ENCODE measurements at places on chromosomes 12 and 14. TPM values are rescaled to one million over a fixed set of nuclear protein-coding genes. Genes with fewer than 3 reads are reported as not detected.

GRCh38 chr12:80293759-80294158, 150.3 kb upstream of the PTPRQ start:
- no peaks in the 10 kb centered on the region for H3K27me3 ChIP-seq
- no peaks in the 10 kb centered on the region for H3K4me1 ChIP-seq
- H3K4me3 ChIP-seq = no peak overlapping the region
- no peak for DNase-seq
- no peak overlapping the region for H3K27ac ChIP-seq
- H3K36me3 ChIP-seq = no peaks in the 10 kb centered on the region

DNA sequence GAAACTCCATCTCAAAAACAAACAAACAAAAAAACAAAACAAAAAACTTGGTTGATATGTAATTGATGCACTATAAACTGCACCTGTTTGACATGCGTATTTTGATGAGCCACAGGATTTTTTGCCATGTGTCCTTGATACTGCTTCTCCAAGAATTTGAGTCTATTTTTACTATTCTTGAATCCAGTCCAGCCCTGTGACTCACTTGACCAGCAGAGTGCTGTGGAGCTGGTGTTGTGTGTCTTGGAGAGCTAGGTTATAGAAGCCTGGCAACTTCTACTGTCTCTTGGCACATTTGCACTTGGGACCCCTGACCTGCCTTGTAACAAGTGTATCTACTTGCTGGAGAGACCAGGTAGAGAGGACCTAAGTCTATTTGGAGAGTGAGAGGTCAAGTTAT, 52.0 kb downstream of the KLRG1 start:
- DNase-seq = no peak
- no peaks in the 10 kb centered on the region for H3K27me3 ChIP-seq
- H3K36me3 ChIP-seq = no peaks in the 10 kb centered on the region
- H3K4me1 ChIP-seq = peaks cover 42% of the 10 kb centered on the region

- no peaks in the 10 kb centered on the region for H3K27me3 ChIP-seq
- H3K4me3 ChIP-seq = no peak overlapping the region
- H3K27ac ChIP-seq = no peak overlapping the region
- DNase-seq = no peak
Observed at GRCh38 chr12:117498880-117499279, 137.5 kb upstream of the NOS1 start.

DNA sequence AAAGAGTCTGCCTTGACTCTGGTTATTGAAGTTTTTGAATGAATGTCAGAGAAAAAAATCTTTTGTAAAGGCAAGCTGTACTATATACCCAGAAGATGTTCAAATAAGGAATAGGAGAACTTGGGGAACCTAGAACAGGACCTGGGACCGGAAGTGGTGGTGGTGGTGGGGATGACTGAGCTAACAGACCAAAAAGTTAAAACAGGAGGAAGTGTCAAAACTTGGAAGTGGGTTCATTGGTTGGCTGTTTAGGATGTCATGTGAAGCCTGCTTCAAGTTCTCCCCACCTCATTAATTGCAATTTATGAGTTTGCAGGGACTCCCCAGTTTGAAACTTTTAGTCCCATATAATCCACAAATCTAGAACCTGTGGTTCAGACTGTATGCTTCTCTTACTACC, 26.2 kb downstream of the PLXNC1 start:
- H3K27ac ChIP-seq = no peak overlapping the region
- H3K4me3 ChIP-seq = no peak overlapping the region
- peak; percentile 13 for DNase-seq
- no peaks in the 10 kb centered on the region for H3K36me3 ChIP-seq

The TAC3 gene
- total RNA-seq = not detected

DNA sequence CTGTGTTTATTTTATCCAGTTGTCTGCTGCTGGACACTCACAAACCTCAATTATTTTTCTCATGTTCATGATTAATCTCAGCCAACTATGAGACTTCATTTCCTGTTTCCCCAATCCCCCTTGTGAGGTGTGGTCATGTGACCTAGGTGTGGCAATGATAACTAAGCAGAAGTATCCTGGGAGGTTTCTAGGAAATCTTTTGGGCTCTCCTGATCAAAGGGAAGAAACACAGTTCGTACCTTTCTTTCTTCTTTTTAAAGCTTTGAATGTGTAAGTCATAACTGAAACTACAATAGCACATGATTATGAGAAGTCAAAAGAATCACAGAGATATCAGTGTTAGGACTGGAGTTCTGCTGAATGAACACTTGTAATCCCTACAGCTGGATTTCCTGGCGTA, 34.4 kb upstream of the MANSC4 start:
- no peaks in the 10 kb centered on the region for H3K4me1 ChIP-seq
- H3K27me3 ChIP-seq = no peaks in the 10 kb centered on the region
- no peaks in the 10 kb centered on the region for H3K36me3 ChIP-seq
- H3K4me3 ChIP-seq = no peak overlapping the region
- H3K27ac ChIP-seq = no peak overlapping the region
- DNase-seq = no peak

Data from naive thymus-derived CD4-positive, alpha-beta T cell (primary cell).